ENCODE measurements at places on chromosomes 6 and 20.

DNA sequence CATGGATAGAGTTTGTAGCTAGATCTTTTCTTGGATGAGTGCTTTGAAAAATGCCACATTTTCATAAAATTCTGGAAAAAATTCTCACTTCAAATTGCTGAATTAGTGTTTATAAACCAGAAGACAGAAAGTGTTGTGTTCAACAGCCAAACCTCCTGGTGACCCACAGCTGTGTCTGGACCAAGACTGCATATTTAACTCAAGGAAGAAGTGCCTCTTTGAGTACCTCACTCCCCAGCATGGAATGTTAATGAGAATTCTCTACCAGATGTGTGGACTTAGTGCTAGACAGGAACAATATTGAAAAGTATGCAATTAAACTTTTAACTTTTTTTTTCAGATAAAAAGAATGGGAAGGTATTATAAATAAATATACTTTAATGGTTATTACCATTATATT, 609.3 kb downstream of the COL12A1 start:
- DNase-seq = no peak

DNA sequence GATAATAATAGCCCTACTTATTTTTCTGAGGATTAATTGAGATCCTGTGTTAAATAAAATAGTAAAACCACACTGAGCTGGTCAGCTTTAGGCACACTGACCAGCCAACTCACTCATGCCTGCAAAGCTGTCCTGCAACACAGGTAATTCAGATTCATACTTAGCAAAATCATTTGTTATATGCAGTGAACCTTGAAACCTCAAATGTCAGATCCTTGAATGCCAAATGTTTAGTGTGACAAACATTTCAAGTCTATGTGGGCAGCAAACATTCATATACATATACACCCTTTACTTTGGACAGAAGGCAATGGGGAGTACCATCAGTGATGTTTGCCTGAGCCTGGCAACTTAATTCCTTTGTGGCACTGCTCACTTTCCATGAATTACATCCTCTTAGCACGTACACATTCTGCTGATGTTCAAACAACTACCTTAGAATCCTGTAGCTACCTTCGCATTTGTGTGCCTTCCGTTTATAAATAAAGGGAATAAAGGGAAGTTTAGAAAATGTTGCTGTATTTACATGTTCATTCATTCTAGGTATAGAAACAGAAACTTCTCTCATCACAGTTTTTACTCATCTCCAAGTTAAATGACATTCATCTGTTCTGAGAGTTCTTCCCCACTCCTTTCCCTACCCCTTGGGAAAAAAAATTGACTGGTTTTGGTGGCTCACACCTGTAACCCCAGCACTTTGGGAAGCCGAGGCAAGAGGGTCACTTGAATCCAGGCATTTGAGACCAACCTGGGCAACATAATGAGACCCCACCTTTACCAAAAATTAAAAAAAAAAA, 140.8 kb downstream of the ZFAND3 start:
- no peak for DNase-seq

DNA sequence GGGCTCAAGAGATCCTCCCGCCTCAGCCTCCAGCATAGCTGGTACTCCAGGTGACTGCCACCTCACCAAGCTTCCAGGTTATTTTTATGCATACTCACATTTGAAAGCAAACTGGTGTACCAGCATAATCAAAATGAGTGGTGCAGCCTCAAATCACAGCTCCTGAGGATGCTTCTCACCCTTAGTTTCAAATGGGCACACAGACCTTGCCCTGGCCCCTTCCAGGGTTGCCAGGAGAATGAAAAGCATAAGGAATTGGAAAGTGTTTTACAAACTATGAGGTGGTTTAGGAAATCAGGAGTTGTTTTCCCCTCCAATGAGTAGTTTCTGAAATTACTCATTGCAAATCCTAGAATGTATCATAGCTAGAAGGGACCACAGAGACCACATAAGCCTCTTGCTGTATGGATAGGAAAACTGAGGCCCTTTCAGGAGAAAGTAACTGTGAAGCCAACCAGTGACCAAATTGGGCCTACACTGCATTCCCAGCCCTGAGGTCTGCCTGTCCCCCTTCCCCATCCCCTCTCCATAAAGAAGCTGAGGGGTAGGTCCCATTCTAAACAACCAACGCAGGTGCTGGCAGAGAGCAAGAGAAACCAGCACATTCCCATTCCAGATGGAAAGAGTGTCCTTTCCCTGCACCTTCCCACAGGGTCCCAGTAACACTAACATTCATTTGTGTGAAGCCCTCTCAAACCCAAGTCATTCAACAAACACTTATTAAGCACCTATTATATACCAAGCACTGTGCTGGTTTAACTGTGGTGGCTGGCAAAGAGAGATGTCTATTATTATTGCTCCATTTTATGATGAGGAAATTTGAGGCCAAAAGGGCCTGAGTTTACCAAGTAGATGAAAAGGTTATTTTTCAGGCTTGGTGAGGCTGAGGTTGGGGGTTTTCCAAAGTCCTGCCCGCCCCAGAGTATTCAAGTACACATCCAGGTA, 2.1 kb upstream of the E2F1 start:
- no peak for DNase-seq

DNA sequence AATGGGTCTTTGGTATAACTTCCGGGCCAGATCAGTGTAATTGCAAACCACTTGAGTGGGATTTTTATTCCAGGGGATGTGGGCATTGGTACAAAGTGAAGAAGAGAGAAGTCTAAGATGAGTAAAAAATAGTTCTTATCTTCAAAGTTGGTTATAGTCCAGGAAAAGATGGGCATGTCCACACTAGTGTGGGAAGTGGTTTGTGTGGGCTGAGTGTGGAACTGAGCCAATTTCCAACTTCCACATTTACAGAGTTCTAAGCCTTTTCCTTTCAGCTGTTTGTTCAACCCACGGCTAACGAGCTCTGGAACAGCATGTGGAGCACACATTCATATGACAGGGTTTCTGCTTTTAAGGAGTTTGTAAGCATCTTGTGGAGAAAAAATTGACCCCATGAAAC, 72.3 kb upstream of the IFNGR1 start:
- DNase-seq = no peak

- no peak for DNase-seq
Measured at GRCh38 chr6:150549674-150550101, 50.0 kb upstream of the PLEKHG1 start.

- no peak for DNase-seq
Measured at GRCh38 chr6:22601984-22602383, 32.6 kb downstream of the HDGFL1 start.

DNA sequence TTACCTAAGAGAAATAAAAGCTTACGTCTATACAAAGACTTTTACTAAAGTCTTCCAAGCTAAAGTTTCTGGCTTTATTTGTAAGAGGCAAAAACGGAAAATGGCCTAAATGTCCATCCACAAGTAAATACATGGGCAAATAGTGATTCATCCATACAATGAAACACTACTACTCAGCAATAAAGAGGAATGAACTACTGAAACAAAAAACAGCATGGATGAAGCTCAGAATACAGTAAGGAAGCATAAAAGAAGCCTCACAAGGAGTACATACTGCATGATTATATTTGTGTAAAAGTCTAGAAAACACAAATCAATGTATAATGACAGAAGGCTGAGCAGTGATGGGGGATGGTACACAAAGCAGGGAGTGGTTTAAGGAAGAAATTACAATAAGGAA, 84.7 kb downstream of the F13A1 start:
- no peak for DNase-seq

DNA sequence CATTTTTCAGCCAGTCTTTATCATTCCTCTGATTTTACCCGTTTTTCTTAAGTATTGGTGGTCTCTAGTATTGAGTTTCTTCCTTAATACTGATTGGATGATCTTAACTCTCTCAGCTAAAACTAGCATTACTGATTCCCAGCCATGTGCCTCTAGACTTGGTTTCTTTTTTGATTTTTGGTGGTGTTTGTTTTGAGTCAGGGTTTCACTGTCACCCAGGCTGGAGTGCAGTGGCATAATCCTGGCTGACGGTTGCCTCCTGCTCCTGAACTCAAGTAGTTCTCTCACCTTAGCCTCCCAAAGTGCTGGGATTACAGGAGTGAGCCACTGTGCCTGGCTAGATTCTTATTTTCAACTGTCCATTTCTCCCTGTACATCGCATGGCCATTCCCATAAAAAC, 24.9 kb downstream of the DPPA5 start:
- no peak for DNase-seq

DNA sequence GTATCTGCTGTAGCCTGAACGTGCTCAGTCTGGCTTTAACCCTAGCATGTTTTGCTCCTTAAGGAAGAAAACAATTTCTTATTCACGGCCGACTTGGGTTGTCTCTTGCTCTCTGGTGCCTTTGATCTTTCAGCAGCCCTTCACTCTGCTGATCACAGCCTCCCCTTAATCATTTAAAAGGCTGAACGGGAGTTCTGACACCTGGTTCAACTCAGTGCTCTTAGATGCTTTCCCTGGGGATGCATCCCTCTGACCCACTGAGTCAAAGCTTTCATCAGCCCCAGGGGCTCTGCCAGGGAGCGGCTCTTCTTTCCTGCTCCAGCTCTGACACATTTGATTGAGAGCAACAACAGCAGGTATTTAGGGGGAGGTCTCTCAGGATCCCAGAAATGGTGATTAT, 79.0 kb upstream of the FYN start:
- no peak for DNase-seq

GRCh38 chr6:154229786-154230185, 126.8 kb downstream of the IPCEF1 start:
- no peak for DNase-seq

DNA sequence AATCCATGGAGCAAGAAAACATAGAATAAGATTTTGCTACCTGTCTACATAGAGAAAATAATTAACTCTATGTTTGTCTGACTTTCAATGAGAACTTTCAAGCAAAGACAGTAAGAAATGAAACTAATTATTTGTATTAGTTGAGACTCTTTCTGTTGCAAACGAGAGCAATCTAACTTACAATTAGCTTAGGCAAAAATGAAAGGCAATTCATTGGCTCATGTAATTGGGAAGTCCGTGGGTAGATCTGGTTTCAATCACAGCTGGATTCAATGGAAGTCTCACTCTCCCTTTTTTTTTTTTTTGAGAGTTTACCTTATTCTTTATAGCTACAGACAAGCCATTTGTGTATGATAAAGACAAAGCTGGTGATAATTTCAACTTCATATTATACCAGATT, 68.2 kb upstream of the STXBP5 start:
- no peak for DNase-seq

DNA sequence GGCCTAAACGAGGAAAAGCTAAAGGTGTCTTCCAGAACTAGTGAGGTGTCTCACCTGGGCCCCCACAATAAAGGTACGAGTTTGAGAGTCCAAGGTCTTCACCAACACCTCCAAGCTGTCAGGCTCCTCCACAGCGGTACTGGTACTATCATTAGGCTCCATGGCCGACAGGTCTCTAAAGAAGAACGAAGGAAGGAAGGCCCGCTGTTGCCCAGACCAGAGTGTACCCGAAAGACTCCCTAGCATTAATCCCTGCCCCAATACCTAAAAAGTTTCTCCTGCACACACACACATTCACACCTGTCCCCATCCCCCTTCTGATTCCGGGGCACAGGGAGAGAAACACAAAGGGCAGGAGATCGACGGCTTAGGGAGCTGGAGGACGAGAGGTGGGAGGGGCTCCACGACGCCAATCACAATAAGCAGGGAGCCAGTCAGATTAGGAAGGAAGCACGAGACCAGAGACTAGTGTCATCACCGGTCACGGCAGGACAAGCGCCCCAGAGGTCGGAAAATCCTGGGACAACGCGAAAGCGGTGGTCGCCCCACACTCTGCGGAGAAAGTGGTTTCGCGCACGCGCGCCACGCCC, 764 bp downstream of the BAG6 start:
- DNase-seq = peak; percentile 60

DNA sequence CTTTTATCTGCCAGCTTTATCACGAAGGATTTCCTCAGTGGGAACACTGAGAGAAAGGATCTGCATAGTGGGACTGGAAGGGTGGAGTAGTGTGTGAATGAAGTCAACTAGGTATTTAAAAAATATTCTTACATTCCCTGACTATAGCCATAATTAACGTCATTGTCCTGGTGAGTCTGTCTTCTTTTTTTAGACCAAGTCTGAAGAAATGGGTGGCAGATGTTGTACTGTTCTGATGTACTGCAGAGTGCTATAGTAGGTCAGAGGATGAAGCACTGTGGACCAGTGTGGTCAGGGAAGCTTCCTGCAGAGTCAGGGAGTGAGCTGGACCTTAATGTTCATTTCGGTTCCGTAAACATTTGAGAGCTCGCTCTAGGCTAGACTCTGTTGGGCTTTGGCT, 11.9 kb downstream of the TULP4 start:
- no peak for DNase-seq

GRCh38 chr20:41362748-41363140, 3.9 kb downstream of the EMILIN3 start:
- DNase-seq = no peak

- DNase-seq = peak; percentile 48
Measured at GRCh38 chr20:50085481-50086365, 27.2 kb downstream of the UBE2V1 start.

DNA sequence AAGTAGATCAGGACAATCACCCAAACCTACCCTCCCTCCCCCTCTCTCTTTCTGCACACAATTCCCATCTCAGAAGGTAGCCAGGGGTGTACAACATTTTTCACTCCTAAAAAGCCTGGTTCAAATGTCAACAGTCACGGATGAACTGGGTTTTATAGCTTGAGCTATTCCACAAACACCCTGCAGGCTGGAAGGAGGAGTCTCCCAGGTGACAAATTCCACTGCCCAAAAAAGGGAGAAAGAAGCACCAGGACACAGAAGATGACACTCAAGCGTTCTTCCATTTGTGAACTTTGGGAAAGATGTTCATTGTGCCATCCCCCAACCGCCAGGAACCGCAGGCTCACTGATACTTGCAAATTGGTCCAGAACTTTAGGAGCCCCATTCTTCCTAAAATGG, 111.5 kb upstream of the NFATC2 start:
- no peak for DNase-seq

GRCh38 chr20:38460040-38460623, 12.5 kb upstream of the RALGAPB start:
- DNase-seq = no peak

DNA sequence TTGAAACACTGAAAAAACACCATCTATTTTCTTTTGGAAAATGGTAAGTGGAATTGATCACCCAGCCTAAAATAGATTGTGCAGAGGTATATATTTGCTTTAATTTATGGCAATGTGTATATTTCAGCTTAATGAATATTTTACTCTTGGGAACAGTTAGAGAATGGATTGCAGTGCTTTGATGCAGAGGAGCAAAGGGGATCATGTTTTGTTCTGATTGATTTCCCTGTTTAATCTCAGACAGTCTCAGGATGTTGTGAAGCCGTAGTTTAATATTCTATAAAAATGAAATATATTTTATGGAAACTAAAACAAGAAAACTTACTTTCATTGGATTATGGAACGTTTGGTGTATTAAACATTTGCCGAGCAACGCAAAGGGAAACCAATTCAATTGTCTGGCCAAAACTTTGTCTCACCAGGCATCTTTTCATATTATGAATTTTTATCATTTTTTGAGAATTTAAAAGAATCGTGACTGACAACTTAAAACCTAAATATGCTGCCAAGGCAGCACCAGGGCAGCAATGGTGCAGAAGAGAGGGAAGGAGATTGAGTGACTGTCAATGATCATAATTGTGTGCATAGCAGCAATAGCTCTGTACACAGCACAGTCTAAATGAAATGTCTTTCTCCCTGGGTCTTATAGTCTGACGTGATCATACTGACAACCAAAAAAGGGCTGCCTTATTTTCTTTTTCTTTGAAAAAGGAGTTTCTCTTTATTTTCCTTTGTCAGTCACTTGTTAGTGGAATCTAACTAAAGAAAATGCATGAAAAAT, 105.5 kb upstream of the EPHA7 start:
- DNase-seq = no peak

GRCh38 chr6:32833664-32834063, 4.9 kb downstream of the TAP2 start:
- no peak for DNase-seq

All from NCI-H1930 (cell line).